Stimulated activated CD8-positive, alpha-beta memory T cell treated with anti-CD3 and anti-CD28 coated beads, Interleukin-2, amount 100 ng/mL, for 48 hours (primary cell): ENCODE measurements at places on chromosomes 5 and 9.

DNA sequence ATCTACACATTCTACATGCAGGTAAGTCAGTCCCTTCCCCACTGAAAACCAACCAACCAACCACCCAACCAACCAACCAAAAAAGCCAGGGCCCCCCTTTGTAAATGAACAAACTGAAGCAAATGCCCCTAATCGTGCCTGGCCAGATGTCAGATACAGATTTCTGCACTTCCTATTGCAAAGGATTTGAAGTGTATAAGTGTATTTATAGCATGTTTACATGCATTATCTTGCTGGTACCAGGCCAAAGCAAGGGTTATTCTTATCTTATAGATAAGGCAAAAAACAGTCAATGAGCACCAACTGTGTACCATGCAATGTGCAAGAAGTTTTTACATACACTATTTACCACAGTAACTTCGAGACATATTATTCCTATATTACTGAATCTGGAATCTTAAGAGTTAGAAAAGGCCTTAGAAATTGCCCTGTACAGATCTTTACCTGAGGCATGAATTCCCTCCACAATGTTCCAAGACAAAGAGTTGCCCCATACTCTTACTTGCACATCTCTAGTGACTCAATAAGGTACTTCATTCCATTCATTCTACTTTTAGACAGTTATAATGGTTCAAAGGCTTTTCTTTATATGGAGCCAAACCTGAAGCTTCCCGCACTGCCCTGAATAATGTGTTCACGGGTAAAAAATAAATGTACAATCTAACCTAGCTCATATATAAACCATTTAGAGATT is 51.7 kb upstream of the NR5A1 start:
- DNase-seq, result no peak

DNA sequence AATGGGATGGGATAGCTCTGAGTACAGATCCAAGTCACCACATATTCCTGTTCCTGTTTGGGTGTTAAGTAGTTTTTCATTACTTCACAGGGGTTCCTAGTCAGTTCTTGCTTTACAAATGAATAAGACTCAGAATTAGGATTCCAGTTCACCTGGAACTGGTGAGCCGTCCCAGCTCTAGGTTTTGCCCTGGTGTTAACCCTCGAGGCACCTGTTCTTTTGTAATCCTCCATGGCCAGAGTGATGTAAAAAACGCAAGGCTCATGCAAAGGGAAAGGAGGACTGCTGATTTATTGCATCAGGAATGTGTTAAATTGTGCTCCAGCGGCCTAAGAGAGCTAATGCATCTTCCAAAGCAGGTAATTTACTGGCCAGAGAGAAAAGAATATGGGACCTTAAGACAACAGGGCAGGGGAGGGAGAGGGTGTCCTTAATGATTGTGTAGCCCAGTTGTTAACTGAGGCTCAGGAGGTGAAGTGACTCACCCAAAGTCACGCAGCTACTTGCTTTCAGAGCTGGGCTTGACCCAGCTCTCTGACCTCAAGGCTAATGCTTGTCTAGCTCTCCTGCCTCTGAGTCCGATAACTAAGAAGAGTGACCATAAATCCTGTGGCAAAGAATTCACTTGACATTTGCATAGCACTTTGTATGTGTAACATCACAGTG is 70.5 kb downstream of the DMRT2 start:
- no peak for DNase-seq

- no peak for DNase-seq
These were observed 14.7 kb downstream of the SH3RF2 start for GRCh38 chr5:145951071-145951470.

DNA sequence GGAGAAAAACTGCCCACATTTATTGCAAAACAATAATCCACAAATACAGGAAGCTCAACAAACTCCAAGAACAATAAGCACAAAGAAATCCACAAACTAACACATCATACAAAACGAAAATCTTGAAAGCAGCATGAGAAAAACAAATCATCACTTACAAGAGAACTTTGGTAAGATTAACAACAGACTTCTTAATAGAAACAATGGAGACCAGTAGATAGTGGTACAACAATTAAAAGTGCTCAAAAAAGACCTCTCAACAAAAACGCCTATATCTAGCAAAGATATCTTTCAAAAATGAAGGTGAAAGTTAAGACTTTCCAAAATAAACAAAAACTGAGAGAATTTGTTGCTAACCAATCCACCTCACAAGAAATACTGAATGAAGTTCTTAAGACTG is 38.4 kb downstream of the CDKL3 start:
- DNase-seq, result no peak

GRCh38 chr5:158431369-158432029 is 572.6 kb upstream of the CLINT1 start:
- no peak for DNase-seq

DNA sequence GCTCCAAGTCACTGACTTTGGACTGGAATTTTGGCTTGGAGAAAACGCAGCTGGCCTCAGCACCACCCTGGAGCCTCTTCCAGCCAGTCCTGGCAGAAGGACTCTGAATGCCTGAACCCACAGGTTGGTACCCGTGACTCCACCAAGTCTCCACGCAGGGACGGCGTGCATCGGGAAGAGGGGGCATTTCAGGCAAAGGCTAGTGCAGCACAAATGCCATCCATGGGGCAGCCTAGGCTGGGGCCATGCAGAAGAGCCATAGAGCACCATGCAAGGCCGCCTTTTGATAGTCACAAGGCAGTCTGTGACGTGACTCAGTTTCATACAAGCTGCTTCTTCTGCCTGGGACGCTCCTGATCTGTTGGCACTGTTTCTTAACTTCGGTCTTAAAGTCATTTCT is 28.0 kb downstream of the GDNF start:
- DNase-seq, result no peak

- peak; percentile 30 for DNase-seq
These were observed 151.0 kb downstream of the MYO10 start for GRCh38 chr5:16784843-16785791.

GRCh38 chr9:69971643-69972449 is 71.8 kb upstream of the MAMDC2 start:
- peak; percentile 27 for DNase-seq

- DNase-seq, result no peak
These were observed 262.5 kb downstream of the MED10 start for GRCh38 chr5:6115852-6116251.

DNA sequence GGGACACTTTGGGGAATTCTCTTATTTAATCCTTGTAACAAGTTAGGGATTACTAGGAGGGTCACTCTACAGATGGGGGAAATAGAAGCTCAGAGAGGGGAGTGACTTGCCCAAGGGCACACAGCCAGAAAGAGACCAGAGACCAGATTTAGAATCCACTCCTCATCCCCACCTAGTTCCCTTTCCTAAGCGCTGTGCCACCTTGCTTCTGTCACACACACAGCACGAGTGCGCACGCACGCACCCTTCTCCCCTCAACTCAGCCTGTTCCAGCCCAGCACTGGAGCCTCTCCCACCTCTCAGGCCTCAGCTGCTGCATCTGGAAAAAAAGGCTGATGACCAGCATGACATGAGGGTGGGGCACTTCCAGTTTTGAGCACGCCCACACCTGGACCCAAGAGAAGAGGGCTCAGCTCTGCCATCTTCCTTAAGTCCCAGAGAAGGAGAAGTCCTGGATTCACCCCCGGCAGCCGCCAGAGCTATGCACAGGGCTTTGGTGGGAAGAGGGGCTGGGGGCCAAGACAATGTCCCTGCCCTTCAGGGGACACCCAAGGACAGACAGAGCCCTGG is 18.5 kb downstream of the NR5A1 start:
- no peak for DNase-seq

GRCh38 chr5:53882676-53883031 is 322.2 kb downstream of the NDUFS4 start:
- no peak for DNase-seq

- DNase-seq, result no peak
These were observed 130.3 kb downstream of the FOXD1 start for GRCh38 chr5:73318308-73318719.
